Nephron progenitor cell (in vitro differentiated cells): ENCODE measurements at places on chromosomes 7 and 10.

DNA sequence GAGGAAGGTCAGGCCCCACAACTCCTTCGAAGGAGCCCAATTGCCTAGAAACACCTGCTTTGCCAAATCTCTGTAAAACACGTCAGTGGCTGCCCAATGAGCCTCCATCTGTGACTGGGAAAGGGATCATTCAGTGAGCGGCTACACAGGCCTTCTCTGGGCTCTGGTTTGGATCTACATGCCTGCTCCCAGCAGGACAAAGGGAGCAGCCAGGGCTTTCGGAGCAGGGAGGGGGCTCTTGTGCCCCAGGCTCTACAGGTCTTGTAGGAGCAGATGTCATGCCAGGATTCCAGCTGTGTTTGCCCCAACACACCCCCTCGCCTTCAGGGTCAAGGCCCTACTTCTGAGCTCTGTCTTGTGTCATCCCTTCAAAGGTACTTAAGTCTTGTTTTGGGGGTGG is 73.5 kb downstream of the CLEC2L start:
- no peak for DNase-seq

DNA sequence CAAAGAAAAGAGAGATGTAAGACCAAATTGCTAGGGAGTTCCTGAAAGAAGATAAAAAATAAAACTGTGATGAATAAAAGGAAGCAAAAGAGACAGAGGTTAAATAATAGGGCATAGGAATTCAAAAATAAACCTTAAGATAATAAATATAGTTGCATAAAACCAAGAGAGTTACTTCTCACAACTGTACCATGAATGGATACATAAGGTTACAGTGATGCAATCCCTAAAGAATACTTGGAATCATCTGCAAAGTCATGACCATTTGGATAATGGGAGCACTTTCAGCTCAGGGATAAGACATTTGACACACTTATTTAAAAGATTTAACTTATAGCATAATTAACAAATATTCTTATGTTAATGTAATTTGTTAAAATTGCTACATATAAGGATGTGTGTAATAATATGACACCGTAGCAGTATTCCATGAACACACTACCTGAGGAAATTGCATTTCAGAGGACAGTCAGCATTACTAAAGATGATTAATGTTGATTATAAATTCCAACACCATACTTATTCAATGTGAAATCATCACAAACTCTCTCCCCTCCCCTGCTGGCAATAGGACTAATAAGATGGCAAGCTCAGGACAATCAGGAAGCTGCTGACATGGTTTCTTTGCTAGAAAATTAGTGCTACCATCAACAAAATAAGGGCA is 202.1 kb upstream of the AKR1E2 start:
- DNase-seq = no peak

DNA sequence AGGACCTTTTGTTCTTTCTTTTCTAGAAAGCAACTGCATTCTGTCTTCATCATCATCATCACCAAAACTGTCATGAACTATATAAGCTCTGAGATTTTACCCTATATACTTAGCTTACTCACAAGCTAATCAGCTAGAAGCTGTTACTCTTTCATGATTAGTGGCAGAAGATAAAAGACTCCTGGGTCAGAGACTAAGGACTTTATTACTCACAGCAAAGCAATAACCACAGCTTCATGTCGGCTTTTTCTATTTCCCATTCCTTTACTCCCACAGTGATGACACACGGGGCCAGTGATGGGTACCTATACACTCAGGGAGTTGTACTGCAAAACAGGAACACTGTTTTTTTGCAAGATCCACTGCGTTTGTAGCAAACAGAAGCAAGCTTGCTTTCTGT is 8.4 kb upstream of the C10orf88 start:
- no peak for DNase-seq

- no peak for DNase-seq
Measured at GRCh38 chr7:156058248-156058647, 246.0 kb upstream of the SHH start.

DNA sequence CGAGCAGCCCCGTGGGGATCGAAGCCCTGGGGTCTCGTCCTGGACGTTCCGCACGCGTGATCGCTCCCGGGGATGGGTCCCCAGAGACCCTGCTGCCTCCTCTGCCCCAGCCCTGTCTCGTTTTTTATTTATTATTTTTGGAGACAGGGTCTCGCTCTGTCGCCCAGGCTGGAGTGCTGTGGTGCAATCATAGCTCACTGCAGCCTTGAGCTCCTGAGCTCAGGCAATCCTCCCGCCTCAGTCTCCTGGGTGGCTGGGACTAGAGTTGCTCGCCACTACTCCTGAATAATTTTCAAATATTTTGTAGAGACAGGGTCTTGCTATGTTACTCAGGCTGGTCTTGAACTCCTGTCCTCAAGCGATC is 319 bp upstream of the STX1A start:
- no peak for DNase-seq

- no peak for DNase-seq
Measured at GRCh38 chr7:117152213-117153007, 170.4 kb downstream of the WNT2 start.

GRCh38 chr7:65216469-65216868 is 157.2 kb upstream of the ZNF92 start:
- peak; percentile 62 for DNase-seq

- no peak for DNase-seq
Measured at GRCh38 chr7:999941-1000935, 17.3 kb downstream of the CYP2W1 start.

GRCh38 chr7:45088146-45088701 is 545 bp downstream of the NACAD start:
- DNase-seq = no peak

GRCh38 chr10:97549587-97550322 is 22.8 kb upstream of the ANKRD2 start:
- DNase-seq = peak; percentile 45

- no peak for DNase-seq
Measured at GRCh38 chr7:96727534-96728088, 18.0 kb upstream of the SEM1 start.

GRCh38 chr10:75648854-75649253 is 217.4 kb downstream of the LRMDA start:
- DNase-seq = no peak

DNA sequence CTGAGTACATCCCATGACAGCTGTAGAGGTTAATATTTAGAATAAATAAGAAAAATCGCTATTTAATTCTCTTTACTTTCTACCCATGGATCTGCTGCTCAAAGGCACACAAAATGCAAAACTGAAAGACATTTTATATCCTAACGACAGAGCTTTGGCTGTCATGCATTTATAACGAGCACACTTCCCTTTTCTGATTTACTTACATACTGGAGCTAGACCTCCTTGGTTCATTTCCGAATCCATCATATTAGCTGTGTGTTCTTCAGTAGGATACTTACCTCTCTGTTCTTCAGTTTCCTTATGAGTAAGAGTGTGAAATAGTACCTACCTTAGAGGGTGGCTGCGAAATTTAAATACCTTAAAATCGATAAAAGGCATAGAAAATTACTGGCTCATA is 10.9 kb downstream of the CALCR start:
- DNase-seq = no peak

DNA sequence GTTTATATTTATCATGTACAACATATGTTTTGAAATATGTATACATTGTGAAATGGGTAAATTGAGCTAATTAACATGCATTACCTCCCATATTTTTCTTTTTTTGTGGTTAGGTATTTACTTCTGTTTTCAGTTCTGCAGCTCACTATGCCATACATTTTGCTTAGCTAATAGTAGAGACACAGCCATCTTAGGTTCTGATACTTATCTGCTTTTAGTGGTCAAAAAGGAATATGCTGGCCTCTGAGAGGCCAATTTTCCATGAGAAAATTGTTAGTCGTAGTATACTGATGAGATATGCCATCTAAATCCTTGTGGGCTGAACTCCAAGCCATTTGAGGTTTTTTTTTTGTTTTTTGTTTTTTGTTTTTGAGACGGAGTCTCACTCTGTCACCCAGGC is 31.0 kb downstream of the SGPL1 start:
- no peak for DNase-seq

DNA sequence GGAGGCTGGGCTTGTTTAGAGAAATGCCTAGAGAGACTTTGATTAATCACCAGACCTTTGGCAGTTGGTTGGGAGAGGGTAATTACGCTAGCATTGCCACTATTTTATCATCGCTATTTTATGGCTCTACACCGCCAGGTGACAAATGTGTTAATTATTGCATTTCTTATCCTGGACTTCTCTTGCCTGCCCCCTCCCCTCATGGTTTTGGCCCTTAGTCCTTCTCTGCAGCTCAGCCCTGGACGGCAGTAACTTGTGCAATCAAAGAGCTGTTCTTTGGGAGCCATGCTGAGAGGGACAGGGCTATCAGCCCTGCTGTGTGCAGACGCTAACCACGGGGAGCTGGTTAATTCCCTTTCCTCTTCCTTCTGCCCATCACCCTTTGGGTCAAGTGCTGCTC is 585.0 kb downstream of the AUTS2 start:
- DNase-seq = peak; percentile 35

DNA sequence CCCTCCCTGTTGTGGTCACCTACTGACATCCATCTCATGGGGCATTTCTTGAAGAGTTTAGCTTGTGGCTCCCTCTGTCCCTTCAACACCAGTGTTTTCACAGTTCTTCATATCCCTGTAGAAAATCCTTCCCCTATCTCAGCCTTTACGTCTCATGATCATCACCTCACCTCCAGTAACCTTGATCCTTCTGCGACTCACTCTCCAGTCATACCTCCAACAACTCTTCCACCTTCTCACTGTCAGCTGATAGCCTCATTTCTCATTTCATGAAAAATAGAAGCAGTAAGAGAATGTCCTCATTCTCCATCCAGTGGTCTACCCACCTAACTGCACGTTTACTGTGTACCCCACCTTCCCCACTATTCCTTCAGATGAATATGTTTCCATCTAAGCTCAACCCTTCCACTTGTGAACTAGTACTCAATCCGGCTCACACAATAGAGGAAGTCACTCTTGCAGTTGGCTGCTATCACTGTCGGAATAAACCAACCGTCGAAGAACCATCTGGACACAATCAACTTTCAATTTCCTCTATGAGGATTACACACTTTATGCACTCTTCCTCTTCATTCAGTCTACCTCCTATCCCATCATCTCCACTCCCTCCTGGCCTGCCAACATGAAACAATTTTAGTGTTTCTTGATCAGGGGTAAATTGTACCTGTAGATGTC is 256.0 kb downstream of the AHR start:
- no peak for DNase-seq

DNA sequence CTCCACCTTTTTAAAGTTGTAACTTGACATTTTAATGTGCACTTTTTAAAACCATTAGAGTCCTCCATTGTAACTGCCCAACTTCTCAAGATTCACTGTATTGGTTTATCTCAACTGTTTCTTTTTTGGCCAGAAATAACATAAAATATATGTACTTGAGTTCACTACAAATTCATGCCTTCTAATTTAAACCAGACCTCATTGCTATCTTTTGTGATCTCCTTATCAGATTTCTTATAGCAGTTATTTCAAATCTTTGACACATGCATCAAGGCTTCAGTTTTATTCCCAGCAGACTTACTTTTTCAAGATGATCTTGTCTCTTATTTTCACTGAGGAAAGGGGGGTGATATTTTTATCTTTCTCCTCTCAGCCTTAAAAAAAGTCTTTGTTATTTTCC is 154.3 kb downstream of the PHF14 start:
- no peak for DNase-seq

DNA sequence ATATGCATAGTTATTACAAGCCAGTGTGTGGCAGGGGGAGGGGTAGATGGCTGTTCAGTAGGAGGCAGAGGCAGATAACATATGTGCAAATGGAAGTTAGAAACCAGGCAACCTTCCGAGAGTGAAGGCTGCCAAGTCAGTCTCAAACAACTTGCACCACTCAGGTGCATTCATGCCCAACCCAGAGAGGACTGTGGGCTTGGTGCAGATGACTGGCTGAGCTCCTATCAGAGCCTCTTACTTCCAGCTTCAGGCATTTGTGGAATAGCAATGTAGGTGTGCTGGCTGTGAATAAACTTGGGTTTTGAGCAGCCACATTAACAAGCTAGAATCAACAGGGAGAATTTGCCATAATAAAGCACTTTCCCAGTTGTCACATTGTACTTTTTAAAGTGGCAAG is 789.8 kb downstream of the PHTF2 start:
- DNase-seq = no peak

- no peak for DNase-seq
Measured at GRCh38 chr10:34126371-34127151, 688.5 kb downstream of the PARD3 start.

DNA sequence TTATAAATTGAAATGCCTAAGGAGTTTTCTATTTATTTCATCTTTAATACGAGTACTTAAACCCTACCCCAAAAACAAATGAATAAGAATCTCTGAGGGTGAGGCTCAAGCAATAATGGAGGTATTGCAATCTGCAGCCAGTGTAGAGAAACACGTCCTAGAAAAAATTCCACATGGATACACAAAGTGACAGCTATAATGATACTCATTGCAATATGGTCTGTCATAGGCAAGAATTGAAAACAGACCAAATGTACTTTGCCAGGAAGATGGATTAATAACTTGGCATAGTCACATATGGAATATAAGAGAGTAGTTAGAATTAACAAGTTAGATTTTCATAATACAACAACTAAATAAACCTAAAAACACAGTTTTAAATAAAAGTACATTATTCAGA is 440.1 kb upstream of the STEAP1 start:
- no peak for DNase-seq

- DNase-seq = no peak
Measured at GRCh38 chr10:5443429-5443828, 31.1 kb downstream of the NET1 start.

- DNase-seq = no peak
Measured at GRCh38 chr7:100957832-100958421, 8.6 kb downstream of the MUC3A start.

DNA sequence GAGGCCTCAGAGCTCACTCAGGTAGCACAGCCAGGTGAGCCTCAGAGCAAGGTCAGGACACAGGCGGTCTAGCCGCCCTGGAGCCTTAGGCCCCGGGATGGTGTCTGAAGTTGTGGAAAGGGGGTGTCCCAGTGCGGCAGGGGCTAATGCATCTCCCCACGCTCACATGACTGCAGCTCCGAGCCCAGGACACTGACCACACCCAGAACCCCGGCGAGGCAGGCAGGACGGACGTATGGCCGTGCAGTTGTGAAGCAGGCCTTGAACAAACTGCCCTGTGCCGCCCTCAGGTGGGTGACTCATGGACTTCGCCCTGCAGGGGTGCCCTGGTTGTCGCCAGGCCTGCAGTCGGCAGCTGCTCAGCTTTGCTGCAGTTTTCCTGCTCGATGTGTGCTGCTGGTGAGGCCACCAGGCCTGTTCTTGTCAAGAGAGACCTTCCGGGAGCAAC is 5.0 kb upstream of the PRKAR1B start:
- DNase-seq = no peak

- DNase-seq = no peak
Measured at GRCh38 chr7:102120666-102121195, 165.9 kb upstream of the SH2B2 start.

- no peak for DNase-seq
Measured at GRCh38 chr7:33667196-33667595, 238.1 kb upstream of the BMPER start.

DNA sequence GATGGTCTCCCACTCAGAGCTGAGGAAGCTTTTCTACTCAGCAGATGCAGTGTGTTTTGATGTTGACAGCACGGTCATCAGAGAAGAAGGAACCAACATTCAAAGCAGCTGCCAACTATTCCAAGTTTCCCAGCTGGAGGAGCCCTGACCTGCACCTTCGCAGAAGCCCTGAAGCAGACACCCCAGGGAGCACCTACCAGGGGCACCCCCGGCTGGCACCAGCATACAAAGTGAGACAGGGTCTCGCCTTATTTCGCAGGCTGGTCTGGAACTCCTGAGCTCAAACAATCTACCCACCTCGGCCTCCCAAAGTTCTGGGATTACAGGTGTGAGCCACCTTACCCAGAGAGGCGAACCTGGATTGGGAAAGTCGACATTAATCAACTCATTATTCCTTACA is 68.6 kb downstream of the KMT2C start:
- DNase-seq = no peak

GRCh38 chr7:76000566-76000965 is 6.2 kb upstream of the TMEM120A start:
- no peak for DNase-seq
